Foreskin melanocyte (primary cell): ENCODE measurements at places on chromosomes 5 and 9.
A peak's percentile ranks its signal among the peaks of the same experiment; 100 is the strongest.

DNA sequence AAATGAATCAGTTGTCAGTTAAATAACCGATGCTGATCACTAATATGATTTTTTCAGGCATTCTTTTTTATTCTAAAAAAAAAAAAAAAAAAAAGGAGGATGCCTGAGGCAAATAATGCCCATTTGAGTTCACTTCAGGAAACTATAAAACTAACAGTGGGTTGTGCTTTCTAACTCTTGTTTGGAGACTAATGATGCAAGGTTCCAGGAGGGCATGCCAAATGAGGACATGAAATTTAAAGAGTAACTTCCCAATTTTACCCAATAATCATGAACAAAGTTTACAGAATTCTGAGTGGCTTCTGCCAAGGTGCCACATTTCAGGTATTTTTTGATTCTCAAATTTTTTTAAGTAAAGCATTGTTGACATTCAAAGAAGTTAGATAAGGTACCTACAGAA is 41.0 kb downstream of the CEP120 start:
- no peak for DNase-seq

- peak; percentile 59 for DNase-seq
These were observed 712.1 kb upstream of the MEF2C start for GRCh38 chr5:89595056-89595455.

GRCh38 chr9:134689321-134690181 is 47.9 kb downstream of the COL5A1 start:
- peak; percentile 11 for DNase-seq

DNA sequence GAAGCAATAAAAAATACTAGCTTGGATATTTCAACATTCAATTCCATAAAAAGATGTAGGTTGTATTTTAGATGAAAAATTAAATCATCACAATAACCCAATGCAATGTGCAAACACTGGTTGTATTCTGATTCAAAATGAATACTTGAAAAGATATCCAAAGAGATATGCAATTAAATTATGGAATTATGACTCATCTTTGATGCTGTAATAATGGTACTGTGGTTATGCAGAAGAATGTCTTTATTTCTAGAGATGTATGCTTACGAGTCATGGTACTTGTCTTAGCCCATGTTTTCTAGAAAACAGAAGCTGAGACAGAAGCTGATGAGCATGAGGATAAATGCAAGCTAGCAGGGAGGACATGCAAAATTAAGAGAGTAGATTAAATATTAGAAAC is 1941.4 kb upstream of the NUDT12 start:
- DNase-seq: peak; percentile 3

DNA sequence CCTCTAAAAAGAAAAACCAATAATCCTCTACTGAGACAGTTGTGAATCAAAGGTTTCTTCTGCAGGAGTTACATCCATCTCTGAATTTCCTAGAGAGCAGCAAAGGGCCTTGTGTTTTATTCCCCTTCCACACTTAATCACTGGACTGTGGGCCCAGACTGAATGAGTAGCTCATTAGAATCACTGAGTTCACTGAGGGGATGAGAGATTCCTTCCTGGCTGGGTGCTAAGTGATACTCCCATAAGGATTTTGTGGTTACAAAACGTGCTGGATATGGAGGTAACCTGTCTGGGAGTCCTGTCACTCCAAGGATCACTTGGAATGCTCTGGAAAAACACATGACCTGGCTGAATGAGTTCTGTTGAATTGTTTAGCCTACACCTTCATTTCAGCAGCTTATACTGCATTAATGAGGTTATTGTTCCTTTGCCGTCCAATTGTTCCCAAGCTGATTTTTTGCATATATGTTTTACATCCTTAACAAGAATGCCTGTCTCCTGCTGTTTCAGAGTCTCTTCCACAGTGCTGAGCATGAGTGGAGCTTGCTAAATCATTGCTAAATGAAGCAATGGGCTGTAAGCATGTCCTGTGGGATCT is 82.9 kb downstream of the MEF2C start:
- no peak for DNase-seq

GRCh38 chr5:135642488-135642870 is 63.7 kb upstream of the CXCL14 start:
- no peak for DNase-seq

DNA sequence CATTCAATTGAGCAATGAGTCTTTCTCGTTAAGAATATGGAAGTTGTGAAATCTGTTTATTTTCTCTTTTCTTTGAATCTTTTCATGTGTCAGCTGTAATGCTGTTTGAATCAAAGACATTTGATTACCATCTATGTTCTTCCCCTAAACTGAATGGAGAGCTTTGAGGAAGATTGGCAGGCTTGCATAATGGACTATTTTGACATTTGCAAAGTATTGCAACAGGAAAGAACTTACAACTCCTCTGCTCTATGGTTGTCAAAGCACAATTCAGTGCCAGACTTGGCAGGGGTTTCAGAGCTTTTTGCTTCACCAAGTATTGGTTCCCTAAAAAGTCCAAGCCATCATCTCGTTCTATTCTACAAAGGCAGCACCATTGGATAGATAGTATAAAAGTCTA is 549.0 kb upstream of the NUDT12 start:
- DNase-seq: peak; percentile 10

DNA sequence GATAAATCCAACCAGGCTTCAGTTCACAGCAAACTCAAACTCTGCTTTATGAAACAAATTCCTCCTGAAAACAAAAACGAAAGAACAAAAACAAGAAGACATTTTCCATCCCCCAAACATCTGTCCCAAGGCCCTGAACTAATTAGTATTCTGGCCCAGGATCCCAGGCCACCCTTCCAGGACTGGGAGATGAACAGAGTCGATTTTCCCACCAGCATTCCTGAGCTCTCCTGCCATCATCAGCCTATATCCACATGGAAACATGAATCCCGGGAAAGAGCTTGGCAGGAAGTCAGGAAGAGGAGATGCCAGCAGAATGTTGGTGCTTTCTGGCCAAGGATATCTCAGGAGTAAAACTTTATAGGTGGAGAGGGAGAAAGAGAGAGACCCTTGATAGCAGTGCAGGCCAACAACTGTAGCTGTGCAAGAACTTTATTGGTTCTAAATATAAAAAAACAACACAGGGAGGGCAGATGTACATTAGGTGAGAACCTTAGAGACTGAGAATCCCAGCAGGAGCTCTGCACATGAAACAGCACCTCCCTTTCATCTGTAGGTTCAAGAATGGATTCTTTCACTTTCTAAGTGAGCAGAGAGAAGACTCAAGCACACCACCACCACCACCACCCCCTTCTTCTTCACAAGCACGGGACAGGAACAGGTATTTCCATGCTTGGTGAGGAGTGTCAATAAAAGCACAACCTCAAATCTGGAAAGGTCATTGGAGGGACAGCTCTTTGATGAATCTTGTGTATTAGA is 190.7 kb upstream of the TAS2R1 start:
- no peak for DNase-seq

- DNase-seq: no peak
These were observed 1.4 kb downstream of the DAB2IP start for GRCh38 chr9:121652838-121653231.

DNA sequence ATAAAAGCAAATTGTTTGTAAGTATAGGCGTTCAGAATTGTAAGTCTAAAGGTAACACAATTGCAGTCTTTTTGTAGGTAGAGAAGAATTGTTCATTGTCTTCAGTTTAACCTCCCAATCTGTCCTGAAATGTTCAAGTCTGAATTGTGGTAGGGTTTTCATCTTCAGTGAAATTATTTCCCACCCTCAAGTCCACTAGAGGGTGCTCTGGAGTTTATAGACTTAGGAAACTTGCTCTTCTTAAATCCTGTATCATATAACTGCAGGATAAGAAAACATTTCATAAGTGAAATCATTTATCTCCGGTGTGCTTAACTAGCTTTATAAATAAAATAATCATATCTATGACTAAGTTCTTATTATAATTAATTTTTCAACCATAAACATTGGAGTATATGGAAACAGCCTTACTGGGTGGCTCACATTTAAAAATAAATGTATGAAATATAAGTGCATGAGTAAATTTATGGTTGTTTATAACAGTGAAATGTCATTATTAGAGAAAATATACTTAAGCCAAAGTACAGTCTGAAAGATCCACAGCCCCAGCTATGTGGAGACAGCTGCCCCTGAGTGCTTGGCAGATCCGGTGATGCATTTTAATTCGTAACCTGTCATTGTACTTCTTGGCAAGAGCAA is 182.4 kb upstream of the OTULINL start:
- DNase-seq: peak; percentile 28

DNA sequence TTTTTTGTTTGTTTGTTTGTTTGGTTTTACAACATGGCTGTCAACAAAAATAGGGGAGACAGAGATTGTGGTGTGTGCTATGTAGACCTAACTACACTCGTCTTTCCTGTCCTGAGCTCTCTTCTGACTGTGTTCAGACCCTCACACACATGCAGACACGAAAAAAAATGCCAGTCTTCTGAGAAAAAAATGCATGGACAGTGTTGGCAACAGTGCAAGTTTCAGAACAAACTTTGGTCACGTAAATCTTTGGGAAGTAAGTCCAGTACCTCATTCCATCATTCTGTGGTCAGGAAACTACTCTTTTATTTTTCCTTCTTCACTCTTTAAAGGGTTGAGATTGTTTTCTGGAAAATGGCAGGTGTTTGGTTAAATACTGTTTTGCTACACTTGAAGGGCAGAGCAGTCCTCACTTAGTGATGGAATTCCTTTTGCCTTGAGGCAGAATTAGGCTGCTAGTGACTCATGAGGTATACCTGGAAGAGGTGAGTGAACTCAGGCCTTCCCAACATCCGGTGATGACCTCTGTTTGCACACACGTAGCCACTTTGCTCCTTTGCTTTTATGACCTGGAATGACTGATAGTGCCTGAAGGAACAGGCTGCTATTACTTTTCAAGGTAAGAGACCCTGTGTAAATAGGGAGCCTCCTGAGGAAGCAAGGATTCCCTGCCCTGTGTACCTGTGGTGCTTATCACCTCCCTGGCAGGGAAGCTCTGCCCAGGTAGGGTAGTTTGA is 81.6 kb upstream of the TNFAIP8 start:
- no peak for DNase-seq

- no peak for DNase-seq
These were observed 129.0 kb upstream of the ALDH1B1 start for GRCh38 chr9:38263532-38263931.

- DNase-seq: no peak
These were observed 15.6 kb downstream of the GFRA3 start for GRCh38 chr5:138258704-138259292.

DNA sequence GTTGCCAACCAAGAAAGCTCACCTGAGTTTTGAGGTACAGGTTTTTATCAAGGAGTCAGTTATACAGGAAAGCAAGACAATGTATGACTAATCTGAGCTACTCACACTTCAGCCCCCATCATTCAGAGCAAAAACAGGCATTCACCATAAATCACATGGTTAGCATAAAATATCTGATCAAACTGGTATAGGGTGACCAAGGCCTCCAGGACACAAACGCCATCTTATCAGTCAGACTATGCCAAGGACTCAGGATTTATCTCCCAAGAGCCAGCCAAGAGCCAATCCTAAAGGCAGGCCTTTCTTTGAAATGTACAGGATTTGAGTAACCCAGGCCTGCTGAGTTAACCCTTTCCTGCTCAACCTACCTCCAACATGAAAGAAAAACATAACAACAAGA is 313.0 kb upstream of the NREP start:
- DNase-seq: no peak

DNA sequence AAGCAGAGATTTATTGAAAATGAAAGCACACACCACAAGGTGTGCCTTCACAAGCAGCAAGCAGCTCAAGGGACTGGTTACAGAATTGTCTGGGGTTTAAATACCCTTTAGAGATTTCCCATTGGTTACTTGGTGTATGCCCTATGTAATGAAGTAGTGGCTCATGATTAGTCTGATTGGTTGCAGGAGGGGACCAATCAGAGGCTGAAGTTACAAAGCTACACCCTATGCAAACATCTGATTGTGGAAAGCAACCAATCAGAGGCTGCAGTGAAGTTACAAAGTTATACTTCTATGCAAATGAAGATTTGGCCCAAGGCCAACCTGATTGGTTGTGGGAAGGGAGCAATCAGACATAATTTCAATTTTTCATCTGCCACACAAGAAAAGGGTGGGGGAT is 119.9 kb downstream of the C9orf152 start:
- no peak for DNase-seq

DNA sequence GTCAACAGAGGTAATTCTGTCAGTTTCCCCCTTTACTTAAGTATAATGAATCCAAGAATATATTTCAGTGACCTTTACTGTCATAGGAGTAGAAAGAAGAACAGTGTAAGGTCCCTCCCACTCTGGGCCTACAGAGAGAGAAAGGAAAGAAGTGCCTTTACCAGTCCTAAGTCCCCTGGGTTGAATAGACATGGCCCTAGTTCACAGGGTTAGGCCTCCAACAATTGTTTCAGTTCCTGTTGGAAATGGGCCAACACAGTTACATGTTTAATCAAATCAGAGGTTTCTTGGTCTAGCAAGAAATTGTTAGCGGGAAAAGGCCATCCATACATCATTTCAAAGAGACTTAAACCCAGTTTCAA is 605.6 kb downstream of the MTRR start:
- no peak for DNase-seq

DNA sequence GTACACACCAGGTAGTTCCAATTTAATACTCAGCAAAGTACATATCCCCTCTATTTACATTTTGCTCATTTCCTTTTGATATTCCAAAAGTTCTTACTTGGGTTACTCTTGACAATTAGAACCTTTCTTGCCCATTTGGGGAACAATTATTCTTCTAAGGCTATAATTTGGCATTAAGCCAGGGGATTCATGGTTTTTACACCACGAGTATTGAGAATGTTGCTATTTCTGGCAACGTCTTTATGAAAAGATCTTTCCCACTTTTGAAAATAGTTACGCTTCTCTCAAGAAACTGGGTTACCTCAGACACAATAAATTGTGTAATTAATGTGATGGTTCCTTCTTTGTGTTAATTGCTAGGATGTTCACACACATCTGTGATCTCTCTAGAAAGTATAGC is 11.5 kb upstream of the CAAP1 start:
- DNase-seq: peak; percentile 55
